AG08395 (cell line): ENCODE measurements at places on chromosomes 7 and 10.

- no peak for DNase-seq
Measured at GRCh38 chr7:105279688-105280007, 109.1 kb downstream of the SRPK2 start.

GRCh38 chr7:155456738-155457543 lies 988 bp upstream of the EN2 start:
- peak; percentile 77 for DNase-seq

GRCh38 chr7:147033641-147034040 lies 917.0 kb downstream of the CNTNAP2 start:
- no peak for DNase-seq

DNA sequence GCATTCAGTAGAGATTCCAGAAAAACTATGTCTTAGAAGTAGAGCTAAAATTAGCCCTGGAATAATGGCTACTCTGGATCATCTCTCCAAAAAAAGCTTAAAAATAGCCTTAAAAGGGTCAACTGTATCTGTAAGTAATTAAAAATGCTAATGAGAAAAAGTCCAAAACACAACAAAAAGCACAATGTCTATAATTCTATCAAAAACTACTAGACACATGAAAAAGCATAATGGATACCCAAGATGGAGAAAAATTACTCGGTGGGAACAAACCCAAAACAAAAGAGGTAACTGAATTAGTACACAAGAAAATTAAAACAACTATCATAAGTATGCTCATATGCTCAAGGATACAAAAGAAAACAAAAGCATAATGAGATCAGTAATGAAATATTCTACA lies 15.4 kb downstream of the ORC5 start:
- no peak for DNase-seq

GRCh38 chr10:105585171-105585570 lies 944.1 kb downstream of the SORCS3 start:
- no peak for DNase-seq

GRCh38 chr10:110388687-110389052 lies 84.0 kb upstream of the SMNDC1 start:
- DNase-seq = no peak

GRCh38 chr10:72689660-72690059 lies 2.3 kb upstream of the MCU start:
- no peak for DNase-seq

DNA sequence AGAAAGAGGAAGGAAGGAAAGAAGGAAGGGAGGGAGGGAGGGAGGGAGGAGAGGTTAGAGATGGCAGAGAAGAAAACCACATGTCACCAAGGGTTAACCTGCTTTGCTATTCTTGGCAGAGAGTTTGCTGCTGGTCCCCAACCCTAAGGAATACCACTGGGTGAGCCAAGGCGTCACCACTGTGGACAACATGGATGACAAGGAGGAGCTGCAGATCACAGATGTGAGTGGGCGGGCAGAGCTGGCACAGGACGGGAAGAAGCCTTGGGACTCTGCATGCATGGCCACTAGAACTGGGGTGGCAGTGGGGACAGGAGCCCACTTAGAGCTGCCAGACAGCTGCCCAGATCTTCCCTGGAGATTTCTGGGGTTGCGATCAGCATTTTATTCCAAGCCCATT lies 17.2 kb upstream of the MYH16 start:
- DNase-seq = no peak

DNA sequence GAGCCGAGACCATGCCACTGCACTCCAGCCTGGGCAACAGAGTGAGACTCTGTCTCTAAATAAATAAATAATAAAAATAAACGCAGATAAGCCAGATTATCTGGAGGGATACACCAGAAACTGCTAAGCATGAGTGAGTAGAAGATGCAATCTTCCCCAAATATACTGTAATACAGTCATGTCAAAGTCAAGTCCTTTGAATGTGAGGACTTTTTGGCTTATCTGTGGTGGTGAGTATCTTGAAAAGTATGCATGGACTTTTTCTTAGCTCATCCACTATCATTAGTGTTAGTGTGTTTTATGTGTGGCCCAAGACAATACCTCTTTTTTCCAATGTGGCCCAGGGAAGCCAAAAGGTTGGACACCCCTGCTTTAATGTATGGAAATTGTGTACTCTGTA lies 44.7 kb upstream of the PITRM1 start:
- peak; percentile 65 for DNase-seq

GRCh38 chr7:257647-257992 lies 32.4 kb upstream of the FOXL3 start:
- DNase-seq = no peak

DNA sequence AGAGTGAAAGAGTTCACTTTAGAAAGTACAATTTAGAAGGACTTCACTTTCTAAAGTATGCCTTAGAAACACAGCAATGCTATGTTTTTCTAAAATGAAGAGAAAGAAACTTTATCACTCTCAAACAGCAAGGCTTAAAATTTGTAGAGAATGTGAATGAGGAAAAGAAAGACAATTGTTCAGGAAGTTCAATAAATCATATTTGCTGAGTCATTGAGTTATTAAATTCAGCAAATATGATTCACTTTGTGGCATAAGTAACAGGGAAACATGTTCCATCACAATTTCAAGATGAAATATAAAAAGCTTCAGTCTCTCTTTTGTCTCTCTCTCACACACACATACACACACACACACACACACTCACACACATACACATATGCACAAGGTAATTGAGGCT lies 187.9 kb downstream of the PCDH15 start:
- no peak for DNase-seq

GRCh38 chr7:27925573-27926201 lies 185.7 kb downstream of the TAX1BP1 start:
- DNase-seq = no peak

DNA sequence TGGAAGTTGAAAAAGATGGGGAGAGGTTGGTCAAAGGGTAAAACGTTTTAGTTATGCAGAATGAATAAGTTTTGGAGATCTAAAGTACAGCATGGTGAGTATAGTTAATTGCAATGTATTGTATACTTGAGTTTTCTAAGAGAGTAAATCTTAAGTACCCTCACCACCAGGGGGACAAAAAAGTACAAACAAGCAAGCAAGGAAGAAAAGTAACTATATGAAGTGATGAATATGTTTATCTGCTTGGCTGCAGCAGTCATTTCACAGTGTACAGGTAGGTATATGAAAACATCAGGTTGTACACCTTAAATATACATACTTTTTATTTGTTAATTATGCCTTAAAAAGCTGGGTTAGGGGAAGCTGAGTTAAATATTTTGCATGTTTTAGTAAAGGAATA lies 157.3 kb downstream of the PCLO start:
- DNase-seq = no peak

- peak; percentile 4 for DNase-seq
Measured at GRCh38 chr7:149595541-149595940, 97.9 kb upstream of the ZNF746 start.

DNA sequence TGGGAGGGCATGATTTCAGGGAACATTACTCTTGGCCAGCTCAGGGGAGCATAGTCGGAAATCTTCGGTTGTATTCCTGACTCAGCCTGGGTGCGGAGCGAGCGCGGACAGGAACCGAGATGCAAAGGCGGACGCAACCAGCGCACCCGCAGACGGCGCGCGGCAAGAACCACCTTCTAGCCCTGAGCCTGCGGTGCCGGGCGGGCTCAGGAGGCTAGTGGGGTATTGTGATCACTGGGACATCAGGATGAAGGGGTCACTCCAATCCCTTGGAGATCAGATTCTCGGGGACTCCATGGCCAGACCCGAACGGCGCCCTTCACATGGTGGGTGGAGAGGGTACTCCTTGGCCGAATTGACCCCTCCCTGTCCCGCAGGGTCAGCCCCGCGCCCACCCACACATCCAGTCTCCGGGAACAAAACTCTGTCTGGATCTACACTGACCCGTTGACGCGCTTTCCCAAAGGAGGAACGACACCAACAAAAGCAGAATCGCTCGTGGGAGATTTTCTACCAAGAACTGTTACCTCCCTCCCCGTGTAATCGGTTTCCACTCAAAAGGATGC lies 730.5 kb downstream of the ZWINT start:
- no peak for DNase-seq

GRCh38 chr10:72826346-72826745 lies 67.2 kb upstream of the OIT3 start:
- DNase-seq = no peak

GRCh38 chr10:99784016-99784726 lies 1.7 kb downstream of the ABCC2 start:
- DNase-seq = peak; percentile 49

DNA sequence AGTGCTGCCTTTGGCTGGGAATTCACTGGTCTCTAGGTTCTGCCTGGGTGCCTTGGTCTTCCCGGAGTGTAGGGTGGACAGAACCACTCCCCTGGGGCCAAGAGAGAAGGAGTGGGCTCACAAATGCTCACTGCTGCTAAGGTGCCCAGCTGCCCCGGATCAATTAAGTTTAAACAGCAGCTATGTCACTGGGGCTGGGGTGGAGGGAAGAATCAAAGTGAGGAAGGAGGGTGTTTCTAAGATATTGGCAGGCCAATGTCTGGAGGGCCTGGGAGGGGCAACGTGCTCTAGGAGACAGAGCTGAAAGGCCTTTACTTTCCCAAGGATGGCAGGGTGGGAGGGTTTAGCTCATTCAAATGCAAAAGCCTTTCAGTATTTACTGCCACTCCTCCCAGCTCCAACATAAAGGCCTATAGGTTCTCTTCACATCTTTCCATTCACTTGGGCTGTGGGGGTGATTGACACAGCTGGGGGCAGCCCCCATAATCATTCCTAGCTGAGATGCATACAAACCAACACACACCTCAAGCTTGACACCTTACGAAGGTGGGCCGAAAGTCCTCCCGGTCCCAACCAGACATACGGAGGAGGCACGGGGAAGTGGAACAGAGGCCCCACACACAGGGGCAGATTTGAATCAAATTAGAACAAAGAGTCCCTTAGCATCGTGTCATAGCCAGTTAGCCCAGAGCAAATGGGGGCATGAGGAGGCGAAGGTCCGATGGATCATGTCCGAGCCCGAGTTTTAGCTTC lies 108.0 kb upstream of the EFCAB10 start:
- DNase-seq = no peak

GRCh38 chr7:77923419-77923818 lies 124.8 kb downstream of the PHTF2 start:
- no peak for DNase-seq

DNA sequence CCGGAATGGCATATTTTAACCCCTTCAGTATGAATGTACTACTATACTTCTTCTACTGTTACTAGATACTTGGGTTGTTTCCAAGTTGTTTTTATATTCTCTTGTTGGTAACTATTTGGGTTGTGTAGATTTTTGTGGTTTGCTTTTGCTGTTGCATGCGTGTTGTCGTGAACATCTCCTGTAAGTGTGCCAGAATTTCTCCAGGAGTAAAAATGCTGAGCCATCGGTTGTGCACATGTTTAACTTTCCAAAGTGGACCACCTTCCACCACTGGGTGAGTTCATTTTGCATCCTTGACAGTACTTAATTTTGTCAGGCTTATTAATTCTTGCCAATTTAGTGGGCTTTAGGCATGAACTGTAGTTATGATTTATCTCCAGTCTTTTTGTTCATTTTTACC lies 47.9 kb downstream of the CSGALNACT2 start:
- peak; percentile 40 for DNase-seq

- no peak for DNase-seq
Measured at GRCh38 chr7:24334627-24335026, 50.6 kb downstream of the NPY start.

- peak; percentile 47 for DNase-seq
Measured at GRCh38 chr7:42197451-42197850, 39.6 kb downstream of the GLI3 start.

DNA sequence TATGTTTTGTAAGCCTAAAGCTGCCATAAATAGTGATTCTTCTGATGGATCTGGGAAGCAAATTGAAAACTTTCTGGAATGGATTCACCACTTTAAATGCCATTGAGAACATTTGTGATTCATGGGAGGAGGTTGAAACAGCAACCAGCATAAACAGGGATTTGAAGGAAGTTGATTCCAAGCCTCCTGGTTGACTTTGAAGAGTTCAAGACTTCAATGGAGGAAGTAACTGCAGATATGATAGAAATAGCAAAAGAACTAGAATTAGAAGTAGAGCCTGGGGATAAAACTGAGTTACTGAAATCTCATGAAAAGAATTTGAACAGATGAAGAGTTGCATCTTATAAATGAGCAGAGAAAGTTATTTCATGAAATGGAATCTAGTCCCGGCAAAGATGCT lies 99.2 kb downstream of the LRRC4 start:
- DNase-seq = no peak

DNA sequence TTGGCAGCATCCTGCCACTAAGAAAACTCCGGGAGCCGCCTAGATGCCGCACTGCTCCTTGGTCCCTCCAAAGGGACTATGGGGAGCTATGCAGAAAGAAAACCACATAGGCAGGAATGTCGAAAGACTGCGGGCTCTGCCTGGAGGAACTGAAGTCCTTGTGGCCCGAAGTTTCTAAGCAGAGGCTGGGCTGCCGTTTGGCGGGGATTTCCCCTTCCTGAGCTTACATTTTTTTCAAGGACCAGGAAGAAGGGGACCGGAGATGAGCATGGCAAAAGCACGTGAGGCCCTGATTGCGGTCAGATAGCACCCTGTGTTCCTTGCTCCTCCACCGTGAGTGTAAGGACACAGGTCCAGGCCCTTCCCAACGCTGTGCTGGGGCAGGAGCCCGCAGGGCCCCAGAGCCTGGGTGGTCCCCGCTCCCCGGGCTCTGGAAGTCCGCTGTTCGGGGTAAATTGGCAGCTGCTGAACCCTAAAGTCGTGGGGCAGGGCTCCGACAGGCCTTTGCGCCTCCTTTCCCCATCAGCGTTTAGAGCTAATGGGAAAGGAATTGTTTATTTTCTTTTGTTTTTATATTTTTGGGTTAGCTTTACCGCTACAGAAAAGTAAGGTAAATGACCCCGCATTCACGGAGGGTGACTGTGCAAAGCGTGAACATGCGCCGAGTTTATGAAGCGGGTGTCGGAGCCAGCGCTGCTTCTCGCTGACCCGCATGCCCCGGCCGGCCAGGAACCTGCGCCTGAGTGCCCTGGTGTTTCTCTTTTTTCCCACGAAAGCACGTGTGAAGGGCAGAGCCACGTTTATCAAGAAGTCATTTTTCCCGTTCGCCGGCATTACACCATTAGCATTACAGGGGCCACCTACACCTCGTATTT lies 356.5 kb upstream of the ZNF32 start:
- DNase-seq = no peak

GRCh38 chr10:73060738-73061635 lies 35.7 kb downstream of the P4HA1 start:
- DNase-seq = peak; percentile 34

GRCh38 chr7:76300166-76300731 lies 2.2 kb upstream of the HSPB1 start:
- no peak for DNase-seq

DNA sequence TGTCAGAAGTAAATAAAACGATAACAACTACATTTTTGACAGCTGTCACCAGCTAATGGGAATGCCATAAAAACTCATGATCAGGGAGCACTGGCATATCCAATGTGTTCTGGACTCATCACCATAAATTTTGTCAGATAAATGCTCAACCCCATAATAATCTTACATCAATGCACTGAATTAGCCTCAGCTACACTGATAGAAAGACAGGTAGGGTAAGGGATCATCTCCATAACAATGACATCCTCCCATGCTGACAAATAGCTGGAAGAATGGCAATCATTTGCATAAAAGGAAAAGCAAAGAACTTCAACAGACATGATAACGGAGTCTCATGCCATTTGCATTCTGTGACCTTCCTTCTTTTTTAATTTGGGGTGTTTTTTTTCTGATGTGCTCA lies 352.8 kb upstream of the PFKP start:
- DNase-seq = no peak
